H54 (cell line): ENCODE measurements at places on chromosomes 2 and 18.
A peak's percentile ranks its signal among the peaks of the same experiment; 100 is the strongest.

DNA sequence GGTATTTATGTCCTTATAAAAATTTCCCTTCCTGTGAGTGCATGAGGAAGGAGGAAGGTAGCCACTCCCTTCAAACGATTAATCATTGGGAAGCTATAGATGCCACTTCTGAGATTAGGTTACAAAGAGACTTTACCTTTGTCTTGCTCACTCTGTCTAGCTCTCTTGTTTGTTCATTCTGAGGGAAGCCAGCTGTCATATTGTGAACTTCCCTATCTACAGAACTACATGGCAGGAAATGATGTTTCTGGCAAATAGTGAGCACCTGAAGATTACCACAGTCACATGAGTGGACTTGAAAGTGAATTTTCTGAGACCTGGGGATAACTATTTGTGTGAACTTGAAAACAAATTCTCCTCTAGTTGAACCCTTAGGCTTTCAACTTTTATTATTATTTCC is 776.8 kb downstream of the CCDC85A start:
- no peak for DNase-seq

- DNase-seq = no peak
These were observed 64.9 kb upstream of the ZCCHC2 start for GRCh38 chr18:62457877-62458276.

- no peak for DNase-seq
These were observed 39.5 kb upstream of the IL1RL1 start for GRCh38 chr2:102271844-102272243.

DNA sequence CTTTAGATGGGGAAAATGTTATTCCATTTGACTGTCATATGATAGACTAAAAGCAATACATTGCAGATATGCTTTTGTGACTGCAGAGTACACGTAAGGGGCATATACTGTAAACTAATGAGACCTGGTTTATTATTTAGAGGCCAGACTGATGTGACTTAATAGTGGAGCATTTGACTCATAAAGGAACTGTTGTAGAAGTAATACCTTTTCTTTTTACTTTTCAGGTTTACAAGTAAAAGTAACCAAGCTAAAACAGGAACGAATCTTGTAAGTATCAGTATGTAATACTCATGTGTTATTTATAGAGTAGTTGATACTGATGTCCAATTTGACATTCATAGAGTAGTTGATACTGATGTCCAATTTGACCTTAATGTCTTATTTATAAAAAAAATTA is 13.1 kb downstream of the RBBP8 start:
- DNase-seq = no peak

GRCh38 chr2:120253021-120253882 is 600 bp downstream of the RALB start:
- DNase-seq = peak; percentile 76
